Adrenal gland (tissue), 19 donors: ENCODE measurements at places on chromosomes 12 and 14. TPM values are rescaled to one million over a fixed set of nuclear protein-coding genes. Genes with fewer than 3 reads are reported as not detected.

- H3K27me3 ChIP-seq: no peaks in the 10 kb centered on the region
- peak; percentile 74 for DNase-seq
- H3K27ac ChIP-seq: peak overlapping the region; percentile 89
- H3K4me3 ChIP-seq: no peak overlapping the region
- H3K36me3 ChIP-seq: peaks cover 90% of the 10 kb centered on the region
- H3K4me1 ChIP-seq: peaks cover 59% of the 10 kb centered on the region
These were observed 44.4 kb downstream of the GIT2 start for GRCh38 chr12:109951751-109952150.

ACSM4 gene
- total RNA-seq: not detected

DNA sequence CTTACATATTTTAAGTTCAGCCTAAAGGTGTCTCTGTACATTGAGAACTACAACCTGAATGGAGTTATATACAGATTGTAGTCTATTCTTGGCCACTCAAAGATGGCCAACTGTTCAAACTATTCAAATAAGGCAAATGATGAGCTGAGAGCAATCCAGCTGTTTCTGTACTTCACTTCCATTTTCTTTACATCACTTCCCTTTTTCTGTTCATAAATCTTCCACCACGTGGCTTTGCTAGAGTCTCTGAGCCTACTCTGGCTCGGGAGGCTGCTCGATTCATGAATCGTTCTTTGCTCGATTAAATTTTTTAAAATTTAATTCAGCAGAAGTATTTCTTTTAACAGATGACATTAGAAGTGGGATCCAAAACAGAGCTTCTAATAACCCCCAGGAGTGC is 879.7 kb downstream of the GALC start:
- no peak for DNase-seq
- H3K36me3 ChIP-seq: no peaks in the 10 kb centered on the region
- H3K4me3 ChIP-seq: no peak overlapping the region

GRCh38 chr14:64983439-64984310 is 3.0 kb upstream of the FNTB start:
- no peak for DNase-seq
- no peaks in the 10 kb centered on the region for H3K27me3 ChIP-seq
- no peak overlapping the region for H3K27ac ChIP-seq
- H3K36me3 ChIP-seq: no peaks in the 10 kb centered on the region

- no peak overlapping the region for H3K27ac ChIP-seq
- no peak overlapping the region for H3K4me3 ChIP-seq
- H3K27me3 ChIP-seq: no peaks in the 10 kb centered on the region
- no peaks in the 10 kb centered on the region for H3K36me3 ChIP-seq
- H3K4me1 ChIP-seq: no peaks in the 10 kb centered on the region
- DNase-seq: no peak
These were observed 30.8 kb downstream of the ADCK1 start for GRCh38 chr14:77830692-77831091.

DNA sequence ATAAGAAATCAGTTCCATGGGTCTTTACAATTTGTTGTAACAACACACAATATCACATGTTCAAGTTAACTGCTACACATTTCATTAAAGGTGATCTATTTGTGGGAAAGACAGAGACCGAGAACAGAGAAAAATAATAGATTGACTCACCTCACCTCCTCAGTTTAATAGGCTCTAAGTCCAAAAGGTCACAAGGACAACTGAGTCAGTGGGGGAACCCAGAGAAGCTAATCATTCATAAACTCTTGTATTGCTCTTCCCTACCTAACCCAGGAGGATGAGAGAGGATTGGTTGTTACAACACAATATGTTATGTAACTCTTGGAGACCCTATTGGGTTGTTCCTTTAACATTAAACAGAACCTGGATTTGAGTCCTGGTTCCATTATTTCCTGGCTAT is 72.2 kb upstream of the CRY1 start:
- H3K4me1 ChIP-seq: no peaks in the 10 kb centered on the region
- H3K27me3 ChIP-seq: peaks cover 6% of the 10 kb centered on the region
- H3K36me3 ChIP-seq: no peaks in the 10 kb centered on the region
- no peak for DNase-seq
- H3K4me3 ChIP-seq: no peak overlapping the region
- H3K27ac ChIP-seq: no peak overlapping the region

DNA sequence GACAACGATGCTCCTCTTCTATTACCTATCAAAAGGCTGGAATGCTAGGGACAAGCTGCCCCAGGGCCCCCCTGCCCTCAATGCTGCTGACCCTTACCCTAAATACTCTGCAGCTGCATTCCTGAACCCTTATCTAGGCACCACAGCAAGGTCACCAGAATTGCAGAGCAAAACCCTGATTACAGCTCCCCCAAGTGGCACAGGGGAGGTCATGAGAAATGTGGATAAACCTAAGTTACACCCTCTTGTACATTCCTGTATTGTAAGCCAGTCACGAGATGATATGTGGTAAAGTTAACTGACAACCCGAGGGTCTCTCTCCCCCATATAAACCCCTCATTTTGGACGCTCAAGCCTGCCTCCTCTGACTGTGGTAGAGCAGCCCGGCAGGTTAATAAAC is 411.8 kb upstream of the STXBP6 start:
- H3K4me1 ChIP-seq: no peaks in the 10 kb centered on the region
- H3K27ac ChIP-seq: no peak overlapping the region
- no peak overlapping the region for H3K4me3 ChIP-seq
- H3K27me3 ChIP-seq: no peaks in the 10 kb centered on the region
- DNase-seq: no peak
- H3K36me3 ChIP-seq: no peaks in the 10 kb centered on the region

- H3K4me1 ChIP-seq: no peaks in the 10 kb centered on the region
- H3K36me3 ChIP-seq: no peaks in the 10 kb centered on the region
- no peak overlapping the region for H3K27ac ChIP-seq
These were observed 184.5 kb upstream of the DAAM1 start for GRCh38 chr14:59004012-59004411.

- peak overlapping the region; percentile 64 for H3K4me3 ChIP-seq
- H3K36me3 ChIP-seq: no peaks in the 10 kb centered on the region
- H3K27me3 ChIP-seq: no peaks in the 10 kb centered on the region
- DNase-seq: no peak
- H3K27ac ChIP-seq: peak overlapping the region; percentile 93
These were observed 1.1 kb downstream of the CCDC91 start for GRCh38 chr12:28191051-28192048.

KRT5 gene
- total RNA-seq: 0.11 TPM

- no peaks in the 10 kb centered on the region for H3K36me3 ChIP-seq
- H3K27ac ChIP-seq: no peak overlapping the region
- no peaks in the 10 kb centered on the region for H3K4me1 ChIP-seq
- H3K4me3 ChIP-seq: no peak overlapping the region
These were observed 154.3 kb downstream of the TSPAN9 start for GRCh38 chr12:3231399-3231876.

LRTM2 gene
- total RNA-seq: not detected

- no peaks in the 10 kb centered on the region for H3K36me3 ChIP-seq
- no peak overlapping the region for H3K27ac ChIP-seq
- H3K27me3 ChIP-seq: no peaks in the 10 kb centered on the region
- DNase-seq: no peak
- H3K4me3 ChIP-seq: no peak overlapping the region
- peaks cover 9% of the 10 kb centered on the region for H3K4me1 ChIP-seq
These were observed 83.4 kb upstream of the EVL start for GRCh38 chr14:99981806-99982205.

GRCh38 chr12:113072136-113072535 is 15.6 kb downstream of the DTX1 start:
- H3K4me3 ChIP-seq: no peak overlapping the region
- no peaks in the 10 kb centered on the region for H3K36me3 ChIP-seq
- H3K4me1 ChIP-seq: no peaks in the 10 kb centered on the region
- DNase-seq: no peak
- H3K27me3 ChIP-seq: no peaks in the 10 kb centered on the region

DNA sequence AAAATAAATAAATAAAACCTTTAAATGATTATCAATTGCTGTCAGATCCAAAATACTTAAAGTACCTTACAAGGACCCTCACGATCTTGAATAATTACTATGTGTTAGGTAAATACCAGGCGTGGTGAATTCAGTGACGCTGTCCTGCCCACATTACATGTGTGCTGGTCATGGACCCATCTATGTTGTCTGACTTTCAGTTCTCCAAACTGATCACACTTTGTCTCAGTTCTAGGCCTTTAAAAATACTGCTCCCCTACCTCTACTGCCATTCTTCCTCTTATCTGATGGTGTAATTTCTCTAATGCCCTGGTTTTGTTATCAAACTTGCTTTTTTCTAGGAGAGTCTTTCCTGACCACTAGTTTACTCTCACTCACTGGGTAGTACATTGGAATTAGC is 520.7 kb downstream of the TRHDE start:
- no peak for DNase-seq
- H3K27me3 ChIP-seq: no peaks in the 10 kb centered on the region
- H3K4me1 ChIP-seq: no peaks in the 10 kb centered on the region
- no peak overlapping the region for H3K27ac ChIP-seq
- H3K4me3 ChIP-seq: no peak overlapping the region

CELA1 gene
- 4.1 TPM for total RNA-seq

DNA sequence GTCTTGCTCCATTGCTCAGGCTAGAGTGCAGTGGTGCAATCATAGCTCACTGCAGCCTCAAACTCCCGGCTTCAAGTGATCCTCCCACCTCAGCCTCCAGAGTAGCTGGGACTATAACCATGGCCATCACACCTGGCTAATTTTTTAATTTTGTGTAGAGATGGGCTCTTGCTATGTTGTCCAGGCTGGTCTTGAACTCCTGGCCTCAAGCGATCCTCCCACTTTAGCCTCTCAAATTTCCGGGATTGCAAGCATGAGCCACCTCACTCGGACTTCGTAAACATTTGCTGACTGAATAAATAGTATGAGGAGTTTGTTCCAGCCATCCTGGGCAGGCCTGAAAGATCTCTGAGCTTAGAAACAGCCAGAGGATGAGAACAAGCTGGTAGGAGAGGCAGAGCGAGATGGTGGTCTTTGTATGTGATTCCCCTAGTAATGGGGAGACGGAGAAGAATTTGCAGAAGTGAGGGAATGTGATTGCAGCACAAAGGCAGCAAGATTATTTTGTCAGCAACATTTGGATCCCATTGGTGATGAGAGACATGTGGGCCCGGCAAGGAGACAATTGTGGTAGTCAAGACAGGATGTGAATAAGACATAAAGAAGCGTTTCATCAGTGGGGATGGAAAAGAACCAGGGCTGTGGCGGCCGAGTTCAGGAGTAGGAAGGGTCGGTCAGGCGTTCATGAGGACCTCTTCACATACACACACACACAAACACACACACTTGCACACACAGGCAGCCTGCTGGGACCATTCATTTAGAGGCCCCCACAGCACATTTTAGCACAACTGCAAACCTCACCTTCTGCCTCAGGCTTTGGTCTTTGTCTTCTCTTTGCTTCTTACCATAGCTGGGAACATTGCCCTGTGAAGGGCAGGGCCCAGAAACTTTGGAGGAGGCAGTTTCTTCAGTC is 155.5 kb downstream of the ZFP36L1 start:
- H3K4me3 ChIP-seq: no peak overlapping the region
- no peak for DNase-seq
- H3K27ac ChIP-seq: no peak overlapping the region
- H3K27me3 ChIP-seq: no peaks in the 10 kb centered on the region
- H3K36me3 ChIP-seq: no peaks in the 10 kb centered on the region

NEK9 gene
- 122 TPM for total RNA-seq

- H3K4me3 ChIP-seq: no peak overlapping the region
- H3K27me3 ChIP-seq: no peaks in the 10 kb centered on the region
- H3K27ac ChIP-seq: no peak overlapping the region
- no peak for DNase-seq
These were observed 107.5 kb downstream of the TMEM260 start for GRCh38 chr14:56687123-56687522.

DCN gene
- 234 TPM for total RNA-seq

DNA sequence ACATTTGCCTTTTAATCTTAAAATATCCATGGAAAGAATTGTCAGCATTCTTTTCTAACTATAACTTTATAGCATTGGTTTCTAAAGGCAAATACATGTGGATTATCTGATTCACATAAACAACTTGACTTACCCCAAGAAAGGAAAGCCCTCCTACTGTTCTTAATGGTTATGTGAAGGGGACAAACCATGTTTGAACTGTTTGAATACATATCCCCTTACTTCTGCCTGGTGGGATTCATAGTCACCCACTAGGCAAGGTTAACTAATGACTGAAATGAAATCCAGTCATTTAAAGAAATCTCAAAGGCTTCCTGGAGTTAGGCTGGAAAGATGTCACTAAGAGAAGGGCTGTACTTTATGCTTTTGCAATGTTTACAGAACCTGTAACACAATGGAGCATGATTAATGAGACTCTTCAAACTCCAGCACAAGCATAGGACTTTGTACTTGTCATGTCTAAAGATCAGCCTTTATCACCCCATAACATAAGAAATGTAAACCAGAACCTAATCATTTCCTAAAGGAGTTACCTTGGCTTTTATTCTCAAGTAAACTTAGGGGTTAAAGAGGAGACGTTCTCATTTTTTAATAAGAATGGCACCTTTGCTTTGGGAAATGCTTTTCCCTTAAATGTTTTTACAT is 10.2 kb upstream of the FLRT2 start:
- H3K27me3 ChIP-seq: no peaks in the 10 kb centered on the region
- no peaks in the 10 kb centered on the region for H3K36me3 ChIP-seq
- no peak overlapping the region for H3K27ac ChIP-seq
- H3K4me3 ChIP-seq: no peak overlapping the region
- H3K4me1 ChIP-seq: no peaks in the 10 kb centered on the region

GRCh38 chr14:89866458-89866857 is 88.1 kb downstream of the EFCAB11 start:
- no peak overlapping the region for H3K27ac ChIP-seq
- no peaks in the 10 kb centered on the region for H3K36me3 ChIP-seq
- no peak overlapping the region for H3K4me3 ChIP-seq
- no peaks in the 10 kb centered on the region for H3K4me1 ChIP-seq
- no peaks in the 10 kb centered on the region for H3K27me3 ChIP-seq
- no peak for DNase-seq

TRIAP1 gene
- 24.1 TPM for total RNA-seq

DNA sequence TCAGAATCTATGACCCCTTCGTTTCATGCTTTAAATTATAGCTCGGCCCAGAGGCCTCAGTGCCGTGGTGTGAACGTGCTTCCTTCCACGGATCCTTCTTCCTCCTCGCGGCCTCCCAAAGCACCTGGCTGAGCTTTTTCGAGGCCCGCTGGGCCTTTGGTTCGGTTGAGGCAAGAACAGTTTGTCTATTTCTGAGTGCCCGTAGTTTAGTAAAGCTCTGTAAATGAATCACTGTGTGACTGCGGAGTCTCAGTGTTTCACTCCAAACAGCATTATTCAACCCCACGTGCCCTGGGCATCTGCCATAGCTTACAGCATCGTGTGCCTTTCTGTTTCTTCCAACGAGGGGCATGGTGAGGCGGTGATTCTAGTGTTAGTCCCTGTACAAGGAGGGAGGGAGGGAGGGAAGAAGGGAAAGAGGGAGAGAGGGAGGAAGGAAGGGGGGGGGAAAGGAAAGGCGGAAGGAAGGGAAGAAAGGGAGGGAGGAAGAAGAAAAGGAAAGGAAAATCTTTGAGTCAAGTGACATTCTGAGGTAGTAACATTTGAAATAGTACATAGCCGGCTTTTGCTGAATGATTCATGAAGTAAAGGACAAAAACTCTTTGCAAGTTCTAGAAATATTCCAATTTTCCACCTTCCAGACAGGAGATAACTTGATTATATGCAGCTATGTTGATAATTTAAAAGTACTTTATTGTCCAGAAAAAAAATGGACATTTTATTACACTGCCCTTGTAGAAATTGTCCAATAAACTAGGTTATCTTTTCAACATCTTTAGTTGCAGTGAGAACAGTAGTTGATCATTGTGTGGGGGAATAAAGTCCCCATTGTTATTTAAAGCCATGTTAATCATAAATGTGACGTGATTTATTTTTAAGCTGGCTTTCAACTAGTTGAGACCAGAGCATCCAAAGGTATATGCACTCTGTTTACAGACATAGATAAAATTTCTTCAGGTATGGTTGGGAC is 1.2 kb upstream of the TRIM9 start:
- H3K27me3 ChIP-seq: peaks cover 6% of the 10 kb centered on the region
- H3K4me3 ChIP-seq: peak overlapping the region; percentile 72
- H3K36me3 ChIP-seq: no peaks in the 10 kb centered on the region
- peak; percentile 30 for DNase-seq
- peaks cover 21% of the 10 kb centered on the region for H3K4me1 ChIP-seq
